Neural crest cell (in vitro differentiated cells): ENCODE measurements at places on chromosomes 6 and 20. TPM values are rescaled to one million over a fixed set of nuclear protein-coding genes. Genes with fewer than 3 reads are reported as not detected.

RIMS1 gene
- total RNA-seq: 4.5 and 5.3 TPM in 2 replicates

UBE2C gene
- total RNA-seq: 202 and 212 TPM in 2 replicates

GRCh38 chr6:89585154-89585553, 53.4 kb downstream of the LYRM2 start:
- H3K4me1 ChIP-seq: no peaks in the 10 kb centered on the region
- H3K27me3 ChIP-seq: no peaks in the 10 kb centered on the region
- no peak overlapping the region for H3K27ac ChIP-seq
- no peaks in the 10 kb centered on the region for H3K36me3 ChIP-seq

- H3K27ac ChIP-seq: no peak overlapping the region
- no peak overlapping the region for H3K4me3 ChIP-seq
- H3K27me3 ChIP-seq: no peaks in the 10 kb centered on the region
Measured at GRCh38 chr6:89745096-89745495, 74.5 kb downstream of the MDN1 start.

GRCh38 chr6:170253910-170254269, 37.0 kb downstream of the DLL1 start:
- DNase-seq: no peak
- peaks cover 3% of the 10 kb centered on the region for H3K27me3 ChIP-seq
- no peak overlapping the region for H3K27ac ChIP-seq
- H3K4me3 ChIP-seq: no peak overlapping the region
